ENCODE measurements at places on chromosomes 12 and 14.

DNA sequence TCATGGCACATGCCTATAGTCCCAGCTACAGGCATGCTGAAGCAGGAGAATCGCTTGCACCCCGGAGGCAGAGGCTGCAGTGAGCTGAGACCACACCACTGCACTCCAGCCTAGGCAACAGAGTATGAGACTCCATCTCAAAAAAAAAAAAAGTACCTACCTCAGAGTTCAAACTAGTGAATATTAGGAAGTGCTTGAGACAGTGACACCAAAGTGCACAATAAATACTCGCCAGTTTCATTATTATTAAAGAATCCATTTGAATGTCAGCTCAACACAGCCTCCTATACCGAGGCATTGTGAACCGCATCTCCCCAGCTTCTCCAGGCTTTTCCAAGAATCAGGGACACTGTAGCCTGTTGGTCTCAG is 5.0 kb downstream of the GAPDH start:
- DNase-seq, result no peak

DNA sequence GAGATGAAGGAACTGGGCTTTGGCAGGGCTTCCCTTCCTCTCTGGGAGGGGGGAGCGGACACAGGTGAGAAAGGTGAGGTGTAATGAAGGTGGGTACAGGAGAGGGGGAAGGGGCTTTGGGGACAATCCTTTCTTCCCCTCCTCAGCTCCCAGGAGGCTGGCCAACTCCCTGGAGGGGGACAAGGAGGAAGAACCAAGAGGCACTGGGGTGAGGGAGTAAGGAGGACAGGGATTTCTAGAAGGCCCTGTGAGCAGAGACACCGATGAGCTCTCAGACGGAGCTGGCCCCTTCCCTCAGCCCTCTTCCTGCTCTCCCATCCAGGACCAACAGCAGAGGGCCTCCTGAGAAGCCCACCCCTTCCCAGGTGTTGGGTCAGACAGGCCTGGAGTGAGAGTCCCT is 53.4 kb downstream of the PLEKHG3 start:
- DNase-seq, result no peak

- no peak for DNase-seq
Observed at GRCh38 chr12:60152756-60153155, 556.9 kb downstream of the SLC16A7 start.

DNA sequence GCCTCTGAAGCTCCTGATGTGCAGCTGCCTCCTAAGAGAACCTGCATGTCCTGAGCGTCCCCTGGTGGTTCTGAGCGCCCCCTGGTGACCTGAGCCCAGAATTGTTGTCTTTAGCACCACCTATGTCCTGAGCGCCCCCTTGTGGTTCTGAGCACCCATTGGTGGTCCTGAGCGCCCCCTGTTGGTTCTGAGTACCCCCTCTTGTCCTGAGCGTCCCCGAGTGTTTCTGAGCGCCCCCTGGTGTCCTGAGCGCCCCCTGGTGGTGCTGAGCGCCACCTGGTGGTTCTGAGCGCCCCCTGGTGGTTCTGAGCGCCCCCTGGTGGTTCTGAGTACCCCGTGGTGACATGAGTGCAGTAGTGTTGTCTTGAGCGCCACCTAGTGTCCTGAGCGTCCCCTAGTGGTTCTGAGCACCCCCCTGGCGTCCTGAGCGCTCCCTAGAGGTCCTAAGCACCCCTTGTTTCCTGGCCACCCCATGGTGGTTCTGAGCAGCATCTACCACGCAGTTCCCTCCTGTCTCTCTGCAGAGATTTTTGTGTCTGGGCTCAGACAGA is 782.5 kb downstream of the TMEM121 start:
- no peak for DNase-seq

- no peak for DNase-seq
Observed at GRCh38 chr14:22481546-22481945, 107.5 kb downstream of the DAD1 start.

DNA sequence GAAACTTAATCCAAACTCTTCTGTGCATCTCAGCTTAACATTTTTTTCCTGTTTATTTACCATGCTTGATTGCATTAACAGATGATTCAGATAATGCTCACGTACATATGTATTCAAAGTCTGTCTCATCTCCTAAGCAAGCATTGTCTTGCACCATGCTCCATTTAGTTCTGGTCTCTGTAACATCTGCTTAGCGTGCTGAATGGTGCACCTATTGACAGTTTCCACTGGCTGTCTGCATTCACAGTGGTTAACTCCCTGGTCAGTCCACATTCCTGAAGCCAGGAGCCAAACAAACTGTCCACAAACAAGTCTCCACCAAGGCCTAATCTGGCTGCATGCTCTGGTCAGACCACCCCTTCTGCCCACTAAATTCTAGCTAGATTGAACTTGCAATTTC is 83.9 kb downstream of the KNTC1 start:
- DNase-seq, result no peak

GRCh38 chr12:27431185-27431584 is 15.4 kb upstream of the SMCO2 start:
- DNase-seq, result no peak

GRCh38 chr12:46343118-46343852 is 29.3 kb downstream of the SLC38A2 start:
- DNase-seq, result no peak

DNA sequence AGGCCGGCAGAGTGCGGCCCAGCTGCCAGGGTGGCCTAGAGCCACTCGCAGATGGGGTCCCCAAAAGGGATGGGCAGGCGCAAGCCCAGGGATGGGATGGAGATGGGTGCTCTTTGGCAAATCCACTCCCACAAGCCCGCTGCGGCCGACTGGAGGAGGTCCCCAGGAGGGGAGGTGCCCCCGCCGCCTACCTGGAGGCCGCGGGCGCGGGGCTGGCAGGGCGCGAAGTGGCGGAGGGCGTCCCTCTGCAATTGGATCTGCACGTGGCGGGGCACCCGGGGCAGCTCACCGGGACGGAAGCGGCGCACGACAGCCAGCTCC is 730 bp downstream of the PPP1R3E start:
- no peak for DNase-seq

DNA sequence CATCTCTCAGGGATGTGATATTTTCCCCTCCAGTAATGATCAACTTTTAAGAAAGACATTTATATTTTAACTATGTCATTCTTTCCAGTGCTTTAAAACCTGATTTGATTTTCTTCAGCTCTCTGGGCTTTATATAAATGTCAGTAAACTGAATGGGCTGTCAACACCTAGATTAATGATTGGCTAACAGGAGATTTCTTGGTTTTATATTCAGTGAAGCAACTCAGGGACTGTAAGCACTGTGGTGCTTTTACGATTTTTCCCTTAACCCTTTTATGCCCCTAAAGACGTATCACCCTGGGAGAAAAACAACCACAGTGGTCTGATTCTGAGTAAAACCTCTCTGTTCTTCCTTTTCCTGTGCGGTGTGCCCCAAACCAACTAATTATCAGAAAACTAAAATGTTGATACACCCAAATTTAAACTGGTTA is 38.0 kb downstream of the PTGER2 start:
- DNase-seq, result no peak

- DNase-seq, result no peak
Observed at GRCh38 chr12:53871367-53871766, 67.3 kb upstream of the HOXC13 start.

- DNase-seq, result no peak
Observed at GRCh38 chr14:22926316-22926715, 2.9 kb downstream of the PRMT5 start.

DNA sequence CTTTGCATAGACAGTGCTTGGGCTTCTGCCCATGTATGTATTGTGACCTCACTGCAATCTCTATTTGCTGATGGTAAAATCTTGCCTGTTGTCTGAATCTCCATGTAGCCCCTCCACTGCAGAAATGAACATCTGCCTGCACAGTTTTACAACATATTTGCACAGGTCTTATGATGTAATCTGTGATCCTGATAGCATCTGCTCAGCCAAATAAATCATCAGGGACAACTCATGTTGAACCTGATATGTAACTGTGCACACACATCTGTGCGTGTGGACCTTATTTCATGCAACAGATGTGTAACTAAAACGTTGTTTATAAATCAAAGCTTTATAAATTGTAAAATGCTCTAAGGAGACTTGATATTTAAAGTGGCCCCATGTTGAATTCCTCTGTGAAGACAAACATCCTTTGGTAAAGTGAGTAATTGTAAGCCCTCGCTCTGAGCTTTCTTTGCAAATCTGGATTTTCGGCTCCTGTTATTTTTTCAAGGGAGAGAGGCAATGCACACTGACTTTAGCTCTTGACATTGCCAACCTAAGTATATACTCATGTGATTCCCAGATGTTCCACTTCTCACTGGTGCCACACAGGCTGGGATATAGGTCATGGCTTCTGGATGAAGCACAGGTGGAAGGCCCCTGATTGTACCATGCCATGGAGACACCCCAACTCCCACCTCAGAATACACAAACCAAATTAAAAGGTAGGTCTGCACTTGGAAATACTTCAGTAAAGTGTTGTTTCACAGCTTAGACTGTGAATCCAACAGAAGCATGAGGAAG is 371.3 kb downstream of the GRIN2B start:
- no peak for DNase-seq

DNA sequence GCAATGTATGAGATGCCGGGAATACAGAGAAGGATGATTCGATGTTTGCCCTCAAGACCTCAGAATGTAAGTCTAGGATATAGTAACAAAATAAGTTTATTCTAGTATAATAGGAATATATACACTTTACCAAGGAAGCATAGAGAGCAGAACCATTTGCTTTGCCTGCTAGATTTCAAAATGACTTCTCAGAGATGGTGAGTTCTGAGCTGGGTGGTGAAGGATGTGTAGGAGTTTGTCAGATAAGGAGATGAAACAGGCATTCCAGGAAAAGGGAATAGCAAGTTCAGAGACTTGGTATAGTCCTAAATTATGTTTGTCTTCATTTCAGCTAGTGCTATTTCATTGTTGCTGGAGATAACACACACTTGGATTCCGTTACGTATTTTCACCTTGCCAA is 655.9 kb downstream of the DIO2 start:
- DNase-seq, result no peak

DNA sequence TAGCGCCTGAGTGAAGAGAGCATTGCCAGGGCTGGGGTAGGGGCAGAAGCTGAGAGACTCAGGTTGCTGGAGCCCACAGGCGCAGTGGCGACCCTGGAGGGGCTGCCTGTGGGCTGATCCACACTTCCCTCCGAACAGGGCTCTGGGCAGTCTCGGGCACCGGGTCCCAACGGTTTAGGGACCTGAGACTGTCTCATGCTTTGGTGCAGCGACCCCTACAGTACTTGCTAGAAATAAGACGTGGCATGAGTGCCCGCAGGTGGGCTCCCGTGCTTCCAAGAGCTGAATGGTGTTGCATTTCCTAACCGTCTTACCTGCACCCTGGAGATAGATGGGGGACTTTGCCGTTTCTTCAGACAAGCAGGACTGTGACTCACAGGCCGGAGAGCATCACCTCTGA is 57.4 kb downstream of the AACS start:
- no peak for DNase-seq

GRCh38 chr12:30046376-30046775 is 262.6 kb upstream of the TMTC1 start:
- no peak for DNase-seq

GRCh38 chr12:2482938-2483660 is 311.7 kb upstream of the FKBP4 start:
- DNase-seq, result peak; percentile 86

GRCh38 chr12:85394809-85395208 is 114.8 kb downstream of the ALX1 start:
- no peak for DNase-seq

DNA sequence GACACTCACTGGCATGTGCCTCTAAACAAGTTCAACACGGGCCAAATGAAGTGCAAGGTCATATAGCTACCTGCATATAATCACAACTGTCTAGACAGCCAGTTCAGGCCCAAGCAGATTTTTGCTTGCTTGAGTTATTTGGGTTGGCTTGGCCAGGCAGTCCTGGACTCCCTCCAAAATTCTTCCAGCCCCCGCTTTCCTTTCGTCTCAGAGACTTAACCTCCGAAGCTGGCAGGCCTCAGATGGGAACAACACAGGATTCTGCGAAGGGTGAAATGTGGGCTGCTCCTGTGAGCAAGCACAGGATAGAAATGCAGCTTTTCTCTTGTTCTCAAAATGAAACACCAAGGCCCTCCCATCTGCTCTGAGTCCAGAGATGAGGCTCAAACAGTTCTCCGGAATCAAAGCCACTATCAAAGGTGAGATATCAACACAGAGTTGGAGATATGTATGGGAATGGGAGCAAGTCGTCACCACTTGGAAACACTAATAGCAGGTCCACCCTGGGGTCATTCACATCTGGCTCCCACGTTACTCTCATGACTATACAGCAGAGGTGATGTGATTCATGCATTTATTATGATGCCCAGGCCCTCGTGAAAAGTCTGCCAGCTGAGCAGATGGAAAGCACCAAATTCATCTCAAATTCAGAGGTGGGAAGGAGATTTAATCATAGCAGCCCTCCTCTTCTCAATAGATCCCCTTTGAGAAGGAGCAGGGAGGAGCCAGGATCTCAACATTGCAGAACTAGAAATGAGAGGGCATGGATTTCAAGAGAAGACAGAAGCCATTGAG is 389.8 kb downstream of the NUAK1 start:
- no peak for DNase-seq

DNA sequence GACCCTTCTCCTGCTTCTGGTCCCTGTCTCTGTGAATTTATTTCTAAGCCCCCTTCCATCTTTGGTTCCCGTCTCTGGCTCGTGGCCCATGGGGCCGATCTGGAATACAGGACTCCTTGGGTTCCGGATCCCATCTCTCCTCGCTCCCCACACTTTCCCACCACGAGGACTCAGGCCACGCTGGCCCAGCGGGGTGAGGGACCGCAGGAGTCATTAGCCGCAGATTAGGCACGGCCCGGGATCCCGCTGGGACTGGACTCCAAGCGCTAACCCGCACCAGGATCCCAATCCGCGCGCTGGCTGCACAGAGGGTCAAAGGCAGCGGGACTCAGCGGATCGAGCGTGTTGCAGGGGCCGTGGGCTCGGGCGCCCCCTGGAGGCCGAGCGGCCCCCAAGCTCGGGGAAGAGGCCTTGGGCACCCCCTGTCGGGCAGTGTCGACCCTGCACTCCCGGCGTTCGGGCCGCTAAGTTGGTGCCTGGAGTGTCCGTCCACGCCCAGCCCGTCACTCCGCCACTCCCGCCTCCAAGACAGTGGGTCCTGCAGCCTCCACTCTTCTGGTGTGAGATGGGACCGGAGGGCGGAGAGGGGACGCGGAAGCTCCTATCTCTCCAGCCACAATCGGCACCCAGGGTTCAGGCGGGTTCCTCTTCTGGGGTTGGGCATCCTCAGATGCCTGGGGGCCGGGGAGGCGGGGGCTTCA is 9.5 kb downstream of the SHMT2 start:
- peak; percentile 97 for DNase-seq

DNA sequence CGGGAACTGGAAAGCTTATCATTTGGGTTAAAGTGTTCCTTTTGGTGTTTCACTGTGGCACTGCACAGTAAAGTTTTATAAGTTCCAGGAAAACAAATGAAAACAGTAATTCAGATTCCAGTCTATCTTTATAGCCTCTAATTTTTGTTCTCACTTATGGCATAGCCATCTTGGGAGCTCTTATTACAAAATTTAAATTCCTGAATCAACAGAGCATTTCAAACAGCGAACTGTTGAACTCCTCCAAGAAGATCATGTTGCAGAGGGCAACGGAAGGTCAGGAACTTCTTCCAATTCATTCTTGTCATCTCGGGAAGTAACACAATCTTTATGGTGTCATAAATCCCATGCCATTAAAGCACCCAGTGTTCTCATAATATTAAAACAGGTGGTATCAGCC is 229.1 kb downstream of the KCNC2 start:
- DNase-seq, result no peak

Data from mesenteric fat pad (tissue), 1 donor.